Stimulated activated CD8-positive, alpha-beta memory T cell treated with anti-CD3 and anti-CD28 coated beads, Interleukin-7, amount 100 ng/mL, for 48 hours (primary cell): ENCODE measurements at places on chromosomes 7 and 10.

DNA sequence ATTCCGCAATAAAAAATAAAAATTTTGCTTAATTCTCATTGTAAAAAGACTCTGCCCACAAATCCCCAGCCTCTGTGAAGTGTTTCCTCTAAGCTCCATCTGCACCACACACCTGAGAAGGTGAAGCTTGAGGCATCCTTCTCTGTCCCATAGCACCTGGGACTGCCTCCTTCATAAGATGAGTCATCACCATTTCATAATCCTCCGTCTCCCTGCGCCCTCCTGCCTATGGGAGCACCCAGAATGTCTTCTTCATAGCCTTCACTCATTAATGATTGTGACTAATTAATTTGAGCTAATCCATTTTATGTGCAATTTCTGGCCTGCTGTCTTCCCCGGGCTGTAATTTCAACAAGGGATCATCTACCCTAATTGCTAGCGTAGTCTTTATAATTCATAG is 90.3 kb downstream of the WDR11 start:
- DNase-seq: no peak

DNA sequence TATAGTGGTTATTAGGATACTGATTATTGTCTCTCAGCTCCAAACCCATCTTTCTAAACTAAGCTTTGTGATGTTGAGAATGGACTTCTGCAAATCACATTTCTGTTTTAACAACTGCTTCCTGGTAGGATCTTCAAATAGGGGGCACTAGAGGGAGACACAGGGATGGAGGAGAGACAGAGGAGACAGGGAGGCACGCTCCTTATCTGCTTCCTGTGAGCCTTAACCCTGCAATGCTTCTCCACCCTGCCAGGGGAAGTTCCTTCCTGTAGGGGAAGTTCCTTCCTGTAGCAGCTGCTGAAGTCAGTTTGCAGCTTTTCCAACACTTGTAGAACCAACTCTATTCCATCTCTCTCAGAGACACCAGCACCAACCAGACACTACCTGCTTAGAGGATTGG is 847.2 kb downstream of the CCSER2 start:
- DNase-seq: no peak

GRCh38 chr7:134919240-134919641 is 67.1 kb upstream of the AGBL3 start:
- no peak for DNase-seq

- DNase-seq: no peak
Measured at GRCh38 chr7:107494315-107494751, 24.5 kb downstream of the GPR22 start.

DNA sequence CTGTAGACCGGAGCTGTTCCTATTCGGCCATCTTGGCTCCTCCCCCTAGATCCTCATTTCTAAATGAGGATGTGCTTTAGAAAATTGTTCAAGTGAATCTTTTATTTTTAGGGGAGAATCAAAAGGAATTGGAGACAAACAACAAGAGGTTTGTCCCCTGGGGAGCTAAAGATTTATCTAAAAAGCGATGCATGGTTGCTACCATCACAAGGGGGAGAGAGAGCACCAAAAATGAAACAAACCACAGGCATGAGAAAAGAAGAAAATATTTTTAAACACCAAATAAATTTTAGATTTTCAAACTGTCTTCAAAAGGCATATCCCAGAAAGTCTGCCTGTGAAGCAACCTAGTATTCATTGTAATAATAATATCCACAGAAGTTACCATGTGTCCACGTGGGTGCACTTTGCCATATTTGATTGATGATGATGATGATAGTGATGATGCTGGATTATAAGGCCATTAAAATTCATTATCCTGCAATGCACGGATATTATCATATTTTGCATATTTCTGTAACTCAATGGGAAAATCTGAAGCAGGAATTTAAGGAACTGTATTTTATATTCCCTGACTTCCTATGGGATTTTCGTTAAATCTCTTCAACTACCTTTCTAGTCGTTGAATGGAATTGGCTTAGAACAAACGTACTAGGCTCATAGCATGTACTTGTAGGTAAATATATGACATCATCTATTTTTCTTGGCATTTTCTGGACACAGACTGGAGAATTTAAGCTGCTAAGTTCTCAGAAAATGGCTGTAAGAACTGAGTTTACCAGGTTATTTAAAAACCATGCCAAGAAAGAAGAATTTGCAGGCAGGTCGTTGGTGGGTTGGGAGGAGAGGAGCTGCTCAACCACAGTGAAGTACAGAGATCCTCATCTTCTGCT is 171.6 kb downstream of the WDR37 start:
- no peak for DNase-seq

GRCh38 chr7:47266131-47266706 is 315.7 kb downstream of the TNS3 start:
- peak; percentile 5 for DNase-seq

- DNase-seq: no peak
Measured at GRCh38 chr10:19922236-19922963, 106.2 kb downstream of the PLXDC2 start.

DNA sequence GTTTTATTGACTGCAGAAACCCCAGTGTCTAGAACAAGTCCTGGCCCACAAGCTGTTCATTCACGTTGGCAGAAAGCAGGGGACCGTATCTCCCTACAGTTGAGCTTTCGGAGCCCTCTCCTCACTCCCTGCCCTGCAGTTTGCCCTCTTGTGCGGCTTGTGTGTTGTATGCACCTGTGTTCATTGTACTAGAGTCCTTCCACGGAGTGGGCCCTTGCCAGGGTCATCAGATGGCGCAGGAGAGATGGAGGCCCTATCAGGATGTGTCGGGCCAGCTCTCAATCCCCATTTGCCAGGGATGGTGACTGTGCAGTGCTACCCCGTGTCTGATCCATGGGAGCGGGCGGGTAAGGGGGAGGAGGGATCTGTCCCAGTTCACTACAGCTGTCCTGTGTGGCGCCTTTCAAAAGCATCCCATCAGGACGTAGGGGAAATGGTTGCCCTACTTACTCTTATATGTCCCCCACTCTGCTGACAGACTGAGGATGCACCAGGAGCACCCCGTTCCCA is 77.4 kb upstream of the PRR15 start:
- no peak for DNase-seq

- no peak for DNase-seq
Measured at GRCh38 chr7:116998567-116999175, 45.4 kb downstream of the ST7 start.

DNA sequence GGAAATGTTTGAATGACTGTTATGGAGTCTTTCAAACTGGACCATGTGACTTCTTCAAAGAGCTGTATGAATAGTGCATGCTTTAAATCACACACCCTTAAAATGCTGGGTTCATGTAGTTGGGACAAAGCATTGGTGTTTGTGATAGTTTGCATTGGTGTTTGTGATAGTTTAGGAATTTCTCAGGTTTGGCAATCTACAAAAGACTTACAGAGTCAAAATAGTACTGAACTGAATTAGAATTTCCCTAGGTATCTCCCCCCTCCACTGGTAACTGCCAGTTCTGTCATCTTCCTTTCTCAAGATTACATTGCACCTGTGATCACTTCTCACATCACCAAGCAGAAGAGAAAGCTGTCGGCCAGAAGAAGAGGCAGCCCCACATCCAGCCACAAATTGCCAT is 261.1 kb downstream of the GATA3 start:
- no peak for DNase-seq

DNA sequence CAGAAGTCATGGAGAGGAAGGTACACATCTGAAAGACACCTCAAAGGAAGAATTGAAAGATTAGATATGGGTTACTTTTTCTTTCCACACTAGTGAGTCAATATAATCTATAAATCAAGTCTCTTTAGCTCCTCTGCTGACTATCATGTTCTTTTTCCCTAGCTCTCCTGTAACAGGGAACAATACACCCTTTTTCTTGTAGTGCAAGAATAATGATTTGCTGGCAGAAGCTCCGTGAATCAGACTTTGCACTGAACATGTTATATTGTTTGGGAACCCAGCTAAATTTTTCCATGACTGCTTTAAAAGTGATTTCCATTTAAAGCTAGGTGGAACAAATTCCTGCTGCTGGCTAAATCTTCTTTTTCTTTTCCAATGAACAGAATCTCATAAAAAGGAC is 756.6 kb upstream of the C7orf33 start:
- no peak for DNase-seq

- no peak for DNase-seq
Measured at GRCh38 chr10:456486-456885, 233.0 kb downstream of the DIP2C start.

DNA sequence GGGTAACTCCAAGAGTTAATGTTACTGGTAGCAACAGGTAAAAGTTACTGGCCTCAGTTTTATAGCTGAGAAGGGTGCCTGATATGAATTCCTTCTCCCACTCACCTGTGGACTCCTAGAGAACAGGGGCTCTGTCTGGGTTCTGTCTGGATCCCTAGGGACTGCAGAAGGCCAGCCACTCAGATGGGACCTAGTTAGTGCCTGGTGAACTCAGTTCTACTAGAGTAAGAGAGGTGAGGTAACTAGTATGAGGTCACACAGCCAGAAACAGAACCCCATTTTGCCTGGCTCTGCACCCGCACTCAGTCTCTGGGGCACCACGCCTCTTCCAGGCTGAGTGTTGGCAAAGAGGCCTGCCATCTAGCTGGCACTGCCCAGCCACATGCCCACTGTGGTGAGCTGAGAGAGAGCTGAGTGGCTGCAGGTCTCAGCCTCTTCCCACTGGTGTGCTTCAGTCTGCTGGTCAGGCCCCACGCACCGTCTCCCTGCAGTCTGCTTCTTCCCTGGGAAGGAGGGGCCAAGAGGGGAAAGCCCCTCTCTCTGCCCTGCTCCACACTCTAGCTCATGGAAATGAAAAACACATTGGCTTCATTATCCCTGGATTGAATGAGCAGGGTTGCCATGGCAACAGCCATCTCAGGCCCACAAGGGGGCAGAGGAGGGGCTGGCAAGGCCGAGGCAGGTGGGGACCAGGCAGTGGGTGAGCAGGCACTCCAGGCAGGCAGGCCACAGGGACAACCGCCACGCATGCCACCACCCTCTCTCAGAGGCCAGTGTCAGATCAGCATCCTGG is 110.6 kb downstream of the ZMIZ1 start:
- no peak for DNase-seq

DNA sequence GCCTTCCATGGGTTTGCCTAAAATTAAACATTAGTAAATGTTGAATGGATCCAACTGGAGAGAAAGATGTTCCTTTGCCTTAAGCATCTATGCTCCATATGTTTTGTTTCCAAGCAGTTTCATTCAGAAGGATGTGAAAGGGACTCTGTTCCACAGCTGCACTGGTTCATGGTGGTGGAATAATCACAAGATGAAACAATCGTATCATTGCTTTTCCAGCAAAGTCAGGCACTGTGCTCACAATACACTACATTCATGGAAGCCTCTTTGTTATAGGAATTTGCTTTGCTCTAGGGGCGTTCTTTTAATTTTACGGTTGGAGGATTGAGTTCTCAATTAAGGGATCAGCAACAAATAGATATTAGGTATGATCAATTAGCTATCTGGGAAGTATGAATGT is 33.8 kb downstream of the RAMP3 start:
- DNase-seq: no peak

DNA sequence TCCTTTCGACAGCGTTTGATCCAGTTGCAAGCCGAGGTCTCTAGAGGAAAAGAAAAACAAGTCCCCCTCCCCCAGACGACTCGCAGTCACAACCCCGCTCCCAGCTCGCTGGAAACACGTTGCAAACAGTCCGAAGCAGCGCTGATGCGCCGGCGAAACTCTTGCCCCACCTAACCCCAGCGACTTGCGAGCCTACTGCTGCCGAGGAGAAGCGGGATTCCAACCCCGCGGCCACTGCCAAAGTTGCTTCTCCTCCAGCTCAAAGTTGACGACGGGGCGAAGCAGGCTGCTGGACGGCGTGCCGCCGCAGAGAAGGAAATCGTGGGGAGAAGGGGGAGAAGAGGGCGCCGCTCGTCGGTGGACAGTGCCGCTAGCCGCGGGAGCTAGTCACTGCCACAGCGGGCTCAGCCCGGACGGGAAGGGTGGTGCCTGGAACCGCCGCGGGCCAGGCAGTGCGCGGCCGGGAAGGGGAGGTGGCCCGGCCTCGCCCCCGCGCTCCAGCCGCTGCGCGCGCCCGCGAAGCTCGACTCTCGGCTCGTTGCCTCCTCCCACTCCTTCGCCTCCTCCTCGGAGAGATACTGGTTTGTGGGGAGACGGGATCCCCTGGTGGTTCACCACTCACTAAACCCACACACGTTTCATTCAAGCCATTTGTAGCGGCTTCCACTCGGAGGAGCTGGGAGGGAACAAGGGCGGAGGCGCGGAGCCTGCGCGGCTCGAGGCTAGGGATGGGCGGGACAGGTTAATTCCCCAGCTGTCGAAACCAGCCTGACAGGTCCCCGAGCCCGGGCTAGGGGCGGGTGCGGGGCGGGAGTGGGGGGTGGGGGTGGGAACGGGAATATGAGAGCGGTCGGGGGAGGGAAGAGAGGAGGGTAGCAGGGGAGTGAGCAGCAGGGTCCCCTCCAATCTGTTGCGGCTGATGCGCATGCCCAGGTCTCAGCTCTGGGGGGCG is at the start of gene GPR37:
Gene GPR37, minus strand, starts transcription at position 392 of the 952 bp plus-strand sequence. CDS start 816 bp downstream, outside the sequence.
- DNase-seq: no peak

DNA sequence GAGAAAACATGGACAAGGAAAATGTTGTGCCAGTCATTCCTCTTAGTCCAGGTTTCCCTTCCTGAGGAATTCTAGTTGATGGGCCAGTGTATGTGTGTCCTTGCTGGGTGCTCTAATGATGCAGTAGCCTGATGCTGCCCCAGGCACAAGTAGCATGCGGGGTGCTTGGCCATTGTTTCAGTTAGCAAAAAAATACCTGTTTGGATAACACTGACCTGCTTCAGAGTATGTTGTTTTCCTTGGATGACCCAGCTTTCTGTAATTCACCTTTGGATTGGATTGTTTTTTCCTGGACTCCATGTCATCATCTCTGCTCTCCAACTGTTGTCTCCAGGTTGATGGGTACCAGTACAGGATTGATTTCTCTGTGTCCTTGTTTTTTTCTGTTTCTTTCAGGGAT is 169.2 kb downstream of the SND1 start:
- no peak for DNase-seq

GRCh38 chr10:47223236-47223635 is 76.8 kb upstream of the GDF10 start:
- DNase-seq: no peak

GRCh38 chr7:10662491-10662890 is 311.2 kb upstream of the PHF14 start:
- no peak for DNase-seq

GRCh38 chr7:14195079-14195478 is 205.6 kb upstream of the ETV1 start:
- DNase-seq: no peak

DNA sequence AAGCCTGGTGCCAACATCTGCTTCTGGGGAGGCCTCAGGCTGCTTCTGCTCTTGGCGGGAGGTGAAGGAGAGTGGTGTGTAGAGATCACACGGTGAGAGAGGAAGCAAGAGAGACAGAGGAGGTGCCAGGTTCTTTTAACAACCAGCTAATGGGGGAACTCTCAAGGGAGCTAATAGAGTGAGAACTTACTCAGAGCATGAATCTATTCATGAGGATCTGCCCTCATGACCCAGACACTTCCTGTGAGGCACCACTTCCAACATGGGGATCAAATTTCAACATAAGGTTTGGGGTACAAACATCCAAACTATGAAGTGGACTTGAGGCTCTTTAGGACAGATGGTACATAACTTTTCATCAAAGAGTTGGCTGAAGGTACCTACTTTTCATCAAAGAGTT is 5.1 kb upstream of the ZNF32 start:
- no peak for DNase-seq

- DNase-seq: no peak
Measured at GRCh38 chr10:77062381-77062780, 575.2 kb downstream of the KCNMA1 start.
